ENCODE measurements at places on chromosomes 3 and 15.

DNA sequence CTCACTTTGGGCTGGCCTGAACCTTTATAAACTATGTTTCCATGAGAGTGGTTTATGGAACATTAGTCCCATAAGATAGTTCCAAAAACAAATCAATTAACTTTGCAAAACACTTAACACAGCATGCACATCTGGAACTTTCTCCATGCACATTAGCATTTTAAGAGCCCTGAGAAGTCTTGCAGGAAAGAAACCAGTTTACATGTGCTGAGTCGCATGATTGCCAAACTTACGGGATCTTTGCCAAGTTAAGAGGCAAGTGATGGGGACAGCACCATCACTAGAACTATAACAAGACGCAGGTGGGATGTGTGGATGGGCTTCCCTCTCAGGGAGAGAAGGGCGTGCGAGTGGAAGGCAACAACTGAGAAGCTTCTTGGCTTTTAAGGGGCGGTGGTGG is 20.7 kb downstream of the ADAMTS9 start:
- no peak for DNase-seq

GRCh38 chr3:152259468-152259867 is 9.3 kb upstream of the MBNL1 start:
- DNase-seq = no peak

- DNase-seq = no peak
Measured at GRCh38 chr15:36117296-36117787, 462.1 kb upstream of the CDIN1 start.

- DNase-seq = no peak
Measured at GRCh38 chr3:123804676-123805075, 79.5 kb downstream of the MYLK start.

DNA sequence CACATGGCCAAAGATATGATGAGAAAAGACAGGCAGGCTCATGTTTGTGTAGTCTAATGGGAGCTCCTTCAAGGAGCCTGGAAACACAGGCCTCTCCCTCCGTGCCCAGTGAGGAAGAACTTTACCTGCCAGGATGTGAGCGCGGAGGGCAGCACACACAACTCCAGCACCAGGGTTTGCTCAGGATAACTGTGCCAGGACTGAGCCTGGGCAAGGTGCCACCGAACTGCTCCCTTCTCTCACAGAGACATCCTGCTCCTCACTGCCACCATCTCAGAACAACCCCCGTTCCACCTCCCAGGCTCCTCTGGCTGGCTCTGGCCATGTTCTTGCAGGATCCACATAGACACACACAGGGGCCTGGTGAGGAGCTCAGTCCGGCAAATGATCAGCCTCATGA is 87.4 kb downstream of the NUP210 start:
- DNase-seq = no peak

Measured in activated CD4-positive, alpha-beta T cell treated with anti-CD3 and anti-CD28 coated beads for 1 hour (primary cell).